ENCODE measurements at places on chromosomes 12 and 14.

DNA sequence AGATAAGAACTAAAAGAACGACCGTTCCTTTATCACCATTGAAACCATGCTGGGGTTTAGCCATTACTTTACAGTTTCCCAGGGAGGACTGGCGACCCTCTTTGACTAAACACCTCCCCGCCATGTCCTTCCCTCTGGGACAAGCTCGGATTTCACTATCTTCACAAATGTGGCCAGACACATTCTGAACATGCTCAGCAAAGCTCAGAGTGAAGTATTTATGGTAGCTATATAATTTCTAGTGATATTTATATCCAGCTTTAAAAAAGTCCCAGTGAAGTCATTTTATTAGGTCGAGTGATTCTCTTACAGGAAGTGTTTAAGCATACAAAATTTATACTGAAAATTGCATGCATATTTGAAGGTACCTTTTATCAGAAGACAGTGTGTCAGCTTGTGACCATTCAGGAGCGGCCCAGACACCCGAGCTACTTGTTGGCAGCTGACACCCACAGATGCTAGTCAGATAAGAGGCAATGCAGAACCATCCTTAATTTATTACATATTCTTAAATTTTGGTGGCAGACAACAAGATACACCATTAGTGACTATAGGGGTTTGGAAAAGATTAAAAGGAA lies 36.8 kb downstream of the NIN start:
- no peak for DNase-seq

GRCh38 chr14:30464481-30464880 lies 94.5 kb upstream of the G2E3 start:
- DNase-seq, result no peak

- DNase-seq, result no peak
Measured at GRCh38 chr14:76112889-76113624, 38.7 kb upstream of the GPATCH2L start.

GRCh38 chr14:95675486-95675885 lies 10.7 kb upstream of the TCL1B start:
- DNase-seq, result no peak

GRCh38 chr12:42936991-42937390 lies 347.4 kb upstream of the PRICKLE1 start:
- DNase-seq, result no peak

DNA sequence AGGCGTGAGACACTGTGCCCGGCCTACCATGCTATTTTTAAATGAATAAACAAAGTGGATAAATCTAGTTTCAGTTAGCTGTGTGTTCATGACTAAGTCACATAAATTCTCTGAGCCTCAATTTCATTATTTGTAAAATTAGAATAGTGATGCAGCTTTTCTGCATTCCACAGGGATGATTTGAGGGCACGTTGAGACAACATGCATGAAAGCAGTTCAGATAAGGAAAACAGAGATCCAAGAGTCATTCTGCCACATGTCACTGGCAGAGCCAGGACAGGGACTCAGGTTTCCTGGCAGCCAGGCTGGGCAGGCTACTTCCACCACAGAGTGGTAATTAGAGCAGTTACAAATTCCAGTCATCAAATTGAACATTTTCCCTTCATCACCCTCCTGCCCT lies 2.9 kb upstream of the PPP4R4 start:
- no peak for DNase-seq

GRCh38 chr12:46522071-46522470 lies 149.5 kb upstream of the SLC38A2 start:
- peak; percentile 63 for DNase-seq

DNA sequence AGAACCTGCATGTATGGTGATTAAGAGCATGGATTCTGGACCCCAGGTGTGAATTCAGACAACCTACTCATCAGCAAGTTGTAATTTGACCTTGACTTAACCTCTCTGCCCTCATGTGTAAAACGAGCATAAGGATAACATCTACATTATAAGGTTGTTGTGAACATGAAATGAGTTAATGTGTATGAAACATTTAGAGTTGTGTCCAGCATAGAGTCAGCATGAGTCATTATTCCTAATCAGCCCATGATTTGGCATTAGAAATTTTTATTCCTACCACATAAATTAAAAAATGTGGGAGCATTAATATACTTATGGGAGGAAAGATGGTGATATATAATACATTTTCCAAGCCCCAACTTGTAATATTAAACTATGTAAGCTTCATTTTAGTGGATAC lies 95.9 kb upstream of the DDHD1 start:
- DNase-seq, result no peak

DNA sequence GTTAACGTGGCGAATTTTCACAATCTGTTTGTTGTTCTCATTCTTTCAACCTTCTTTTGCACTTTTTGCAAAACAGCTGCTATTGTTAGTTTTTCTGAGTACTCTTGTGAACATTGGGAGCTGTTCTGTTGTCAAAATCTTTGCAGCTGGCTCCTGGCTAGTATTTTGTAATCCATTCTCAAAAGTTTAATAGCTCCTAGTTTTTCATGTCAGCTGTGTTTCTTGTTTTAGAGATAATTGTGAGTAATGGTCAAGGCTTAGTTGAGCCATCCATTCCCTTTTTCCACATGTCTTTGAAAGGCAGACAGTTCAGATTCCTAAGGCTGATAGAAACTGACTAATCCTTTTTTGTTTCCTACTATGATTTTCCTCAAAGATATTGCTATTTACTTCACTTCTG lies 39.1 kb upstream of the CRADD start:
- peak; percentile 30 for DNase-seq

DNA sequence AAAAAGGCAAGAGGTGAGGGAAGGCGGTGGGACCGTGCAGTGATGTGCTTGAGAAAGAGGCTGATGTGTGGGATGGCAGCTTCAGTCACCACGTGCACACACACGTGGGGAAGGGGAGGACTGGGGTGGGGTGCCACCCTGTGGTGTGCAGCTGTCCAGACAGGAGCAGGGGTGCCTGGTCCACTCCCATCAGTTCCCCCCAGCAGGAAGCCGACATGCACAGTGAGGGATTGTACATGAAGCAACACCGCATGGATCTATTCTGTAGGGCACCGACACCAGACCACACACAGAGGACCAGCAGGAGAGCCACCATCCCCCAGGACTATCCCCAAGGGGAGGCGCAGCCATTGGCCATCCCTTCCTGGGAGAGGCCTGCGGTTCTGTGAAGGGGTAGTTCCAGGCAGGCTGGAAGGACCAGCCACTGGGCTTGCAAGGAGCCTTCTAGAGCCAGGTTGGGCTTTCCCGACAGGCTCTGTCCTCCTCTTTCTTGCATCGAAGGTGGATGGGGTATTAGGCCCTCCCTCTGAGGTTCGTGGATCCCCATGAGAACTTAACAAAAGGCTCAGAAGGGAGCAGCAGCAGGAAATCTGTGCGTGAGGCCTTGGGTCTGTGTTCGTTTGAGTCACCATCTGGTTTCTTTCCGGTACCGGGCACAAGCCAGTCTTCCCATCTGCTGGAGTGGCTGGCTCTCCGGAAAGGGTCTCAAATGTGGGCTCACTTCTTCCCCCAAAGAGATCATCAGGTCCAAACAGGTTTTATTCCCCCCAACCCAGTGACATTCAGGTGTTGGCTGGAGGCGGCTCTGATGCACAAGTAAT lies 59.8 kb downstream of the PLEKHG3 start:
- no peak for DNase-seq

DNA sequence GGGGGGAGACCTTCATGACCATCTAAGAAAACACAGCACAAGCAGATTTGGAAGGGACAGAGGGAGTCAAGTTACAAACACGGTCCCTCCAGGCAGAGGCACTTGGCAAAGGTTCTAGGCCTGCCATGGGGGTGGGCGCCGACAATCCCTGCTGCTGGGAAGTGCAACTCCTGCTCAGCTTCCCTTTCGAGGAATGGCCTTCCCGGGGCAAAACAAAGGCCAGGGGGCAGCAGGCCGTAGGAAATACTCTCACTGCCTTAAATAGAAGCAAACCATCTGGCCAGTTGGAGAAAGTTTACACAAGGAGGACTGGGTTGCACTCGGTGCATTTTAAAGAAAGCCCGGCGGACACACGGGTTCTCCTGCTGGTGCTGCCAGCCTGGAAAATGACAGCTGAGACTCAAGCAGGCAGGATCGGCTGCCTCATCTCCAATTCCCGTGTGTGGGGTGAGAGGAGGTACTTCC lies 65.8 kb downstream of the ITPK1 start:
- DNase-seq, result no peak

DNA sequence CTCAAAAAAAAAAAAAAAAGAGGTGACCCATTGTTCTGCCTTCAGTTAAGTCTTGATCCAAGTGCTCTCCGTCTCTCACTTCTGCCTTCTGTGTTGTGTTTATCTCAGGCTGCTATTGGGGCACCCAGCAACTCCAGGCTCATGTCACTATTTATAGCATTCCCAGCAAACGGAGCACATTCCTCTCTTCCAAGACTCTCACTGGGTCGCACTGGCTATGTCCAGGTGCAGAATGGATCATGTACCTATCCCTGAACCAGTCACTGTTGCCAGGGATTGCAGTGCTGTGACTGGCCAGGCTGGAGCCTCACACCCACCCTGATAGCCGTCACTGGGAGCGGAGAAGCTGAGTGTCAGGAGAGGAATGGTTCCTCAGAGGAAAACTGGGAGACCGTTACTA lies 31.2 kb downstream of the RHOF start:
- no peak for DNase-seq

DNA sequence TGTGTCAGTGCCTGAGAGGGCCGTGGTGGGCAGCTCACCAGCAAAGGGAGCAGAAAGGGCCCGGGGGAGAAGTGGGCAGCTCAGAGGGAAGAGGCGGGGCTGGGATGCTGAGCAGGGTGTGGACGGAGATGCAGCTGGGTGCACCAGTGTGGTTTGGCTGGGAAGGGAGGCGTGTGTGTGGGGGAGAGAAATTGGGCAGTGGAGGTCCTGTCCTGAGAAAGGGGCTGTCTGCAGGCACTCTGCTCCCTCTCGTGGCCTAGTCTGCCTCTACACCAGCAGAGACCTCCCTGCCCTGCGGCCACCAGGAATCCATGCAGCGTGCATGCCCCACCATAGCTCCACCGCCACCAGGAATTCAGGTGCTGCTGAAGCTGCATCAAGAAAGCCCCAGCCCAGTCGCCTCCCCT lies 6.4 kb downstream of the TMEM121 start:
- DNase-seq, result no peak

DNA sequence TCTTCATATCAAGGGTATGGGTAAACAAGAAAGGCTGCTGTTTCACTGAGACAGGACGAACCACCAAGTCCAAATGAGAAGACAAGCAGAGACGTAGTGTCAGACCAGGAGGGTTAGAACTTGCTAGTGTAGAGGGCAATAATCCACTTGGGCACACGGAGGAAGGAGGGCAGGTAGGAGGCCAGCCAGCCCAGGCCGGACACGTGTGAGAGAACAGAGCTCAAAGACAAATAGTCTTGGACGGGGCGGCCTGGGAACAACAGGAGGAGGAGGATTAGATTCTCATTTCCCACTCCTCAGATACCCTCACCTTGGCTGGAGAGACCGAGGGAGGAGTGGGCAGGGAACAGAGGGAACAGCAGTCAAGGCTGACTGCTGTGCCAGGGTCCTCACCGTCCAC lies 8.8 kb downstream of the DHRS1 start:
- no peak for DNase-seq

GRCh38 chr12:89354612-89355067 lies 2.3 kb upstream of the DUSP6 start:
- no peak for DNase-seq

DNA sequence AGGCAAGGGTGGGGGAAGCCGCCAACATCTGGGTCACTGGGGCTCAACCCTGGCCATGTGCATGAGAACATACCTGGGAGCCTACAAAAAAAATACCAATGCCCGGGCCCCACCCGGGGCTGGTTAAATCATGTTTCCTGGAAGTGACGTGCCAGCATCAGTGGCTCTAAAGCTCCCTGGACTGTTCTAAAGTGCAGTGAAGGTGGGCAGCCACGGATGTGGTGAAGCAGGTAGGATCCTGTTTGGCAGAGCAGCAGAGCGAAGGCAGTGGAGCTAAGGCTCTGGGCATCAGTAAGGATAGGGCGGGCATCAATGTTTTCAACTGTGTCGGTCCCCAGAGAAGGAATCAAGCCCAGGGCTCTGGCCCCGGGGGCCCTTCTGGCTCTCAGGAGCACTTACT lies 525 bp upstream of the GPR68 start:
- no peak for DNase-seq

GRCh38 chr12:64044191-64044590 lies 177.9 kb downstream of the KICS2 start:
- no peak for DNase-seq

DNA sequence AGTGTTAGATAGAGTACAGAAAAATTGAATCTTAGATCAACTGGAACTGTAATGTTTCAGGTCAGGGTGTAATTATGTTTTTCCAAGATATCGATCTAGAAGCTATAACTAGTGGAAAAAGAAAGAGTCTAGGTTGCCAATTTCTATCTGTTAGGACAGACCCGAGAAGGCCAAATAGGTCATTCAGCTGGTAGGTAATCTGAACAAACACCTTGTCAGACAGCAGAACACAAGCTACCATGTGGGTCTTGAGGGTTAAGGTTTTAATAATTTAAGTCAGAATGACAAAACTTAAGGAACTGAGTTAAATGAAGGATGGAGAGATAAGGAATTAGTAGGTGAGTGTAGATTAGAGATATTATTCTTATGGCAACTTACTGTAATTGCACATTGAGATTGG lies 44.9 kb upstream of the KCNMB4 start:
- DNase-seq, result no peak

GRCh38 chr14:102209224-102209966 lies 69.7 kb downstream of the WDR20 start:
- no peak for DNase-seq
